Large intestine (tissue), 12 donors: ENCODE measurements at places on chromosomes 6 and 20.
A peak's percentile ranks its signal among the peaks of the same experiment; 100 is the strongest.

DNA sequence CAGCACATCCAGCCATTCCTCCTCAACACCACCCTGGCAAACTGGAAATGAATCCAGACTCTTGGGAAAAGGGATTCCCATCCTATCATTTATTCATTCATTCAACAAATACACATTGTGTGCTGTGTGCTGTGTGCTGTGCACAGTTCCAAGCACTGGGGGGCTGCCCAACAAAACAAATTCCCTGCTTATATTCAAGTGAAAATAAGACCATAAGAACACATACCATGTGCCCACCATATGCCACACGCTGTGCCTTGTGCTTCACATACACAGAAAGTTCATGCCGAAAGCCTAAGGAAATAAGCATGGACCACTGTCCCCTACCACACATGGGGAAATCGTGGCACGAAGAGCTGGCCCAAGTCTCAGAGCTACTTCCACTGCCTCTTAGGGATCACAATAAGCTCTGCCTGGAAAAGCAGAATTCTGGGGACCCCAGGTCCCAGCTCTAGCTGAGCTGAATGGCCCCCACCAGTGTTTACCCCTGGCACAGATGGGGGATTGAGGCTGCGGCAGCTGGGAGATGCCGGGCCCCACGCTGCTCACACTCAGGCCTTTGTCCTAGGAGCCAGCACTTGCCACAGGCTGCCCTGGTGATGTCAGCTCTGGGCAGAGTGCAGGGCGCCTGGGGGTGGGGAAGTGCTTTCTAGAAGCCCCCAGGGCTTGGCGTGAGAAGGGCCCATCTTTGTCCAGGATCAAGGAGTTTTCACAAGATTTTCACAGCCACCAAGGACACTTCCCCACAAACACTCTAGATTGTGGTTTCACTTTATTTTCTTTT, 99.6 kb downstream of the PREX1 start:
- no peak for DNase-seq

DNA sequence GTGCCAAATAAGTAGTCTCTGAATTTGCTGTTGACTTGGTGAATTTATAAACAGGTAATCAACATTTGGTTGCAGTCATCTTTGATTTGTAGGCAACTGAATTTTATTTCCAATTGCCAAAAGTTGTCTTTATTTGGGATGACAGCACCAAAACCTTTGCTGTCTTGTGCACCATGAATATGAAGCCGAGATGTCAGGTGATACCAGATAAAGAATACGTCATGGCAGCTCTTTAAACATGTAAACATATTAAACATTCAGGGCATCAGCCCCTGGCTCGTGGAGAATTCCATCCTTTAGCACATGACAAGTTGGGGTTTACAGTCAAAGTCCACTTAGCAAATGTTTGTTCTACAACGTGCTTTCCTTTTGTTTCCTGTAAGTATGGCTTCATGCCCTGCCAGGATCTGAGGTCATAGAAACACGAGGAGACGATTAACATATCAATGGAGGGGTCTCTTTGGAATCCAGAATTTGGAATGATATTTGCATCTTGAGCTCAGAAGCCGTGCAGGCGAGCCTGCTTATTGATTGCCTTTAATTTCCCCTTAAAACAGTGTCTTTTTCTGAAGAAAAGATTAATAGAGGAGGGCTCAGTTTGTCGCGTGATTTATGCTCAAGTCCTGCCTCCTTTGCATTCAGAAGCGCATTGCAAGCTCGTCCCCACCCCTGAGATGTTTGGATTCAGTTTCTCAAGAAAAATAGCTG, 170.2 kb upstream of the ZNF217 start:
- DNase-seq, result peak; percentile 93

- DNase-seq, result no peak
Measured at GRCh38 chr6:53735896-53736295, 58.9 kb upstream of the LRRC1 start.

DNA sequence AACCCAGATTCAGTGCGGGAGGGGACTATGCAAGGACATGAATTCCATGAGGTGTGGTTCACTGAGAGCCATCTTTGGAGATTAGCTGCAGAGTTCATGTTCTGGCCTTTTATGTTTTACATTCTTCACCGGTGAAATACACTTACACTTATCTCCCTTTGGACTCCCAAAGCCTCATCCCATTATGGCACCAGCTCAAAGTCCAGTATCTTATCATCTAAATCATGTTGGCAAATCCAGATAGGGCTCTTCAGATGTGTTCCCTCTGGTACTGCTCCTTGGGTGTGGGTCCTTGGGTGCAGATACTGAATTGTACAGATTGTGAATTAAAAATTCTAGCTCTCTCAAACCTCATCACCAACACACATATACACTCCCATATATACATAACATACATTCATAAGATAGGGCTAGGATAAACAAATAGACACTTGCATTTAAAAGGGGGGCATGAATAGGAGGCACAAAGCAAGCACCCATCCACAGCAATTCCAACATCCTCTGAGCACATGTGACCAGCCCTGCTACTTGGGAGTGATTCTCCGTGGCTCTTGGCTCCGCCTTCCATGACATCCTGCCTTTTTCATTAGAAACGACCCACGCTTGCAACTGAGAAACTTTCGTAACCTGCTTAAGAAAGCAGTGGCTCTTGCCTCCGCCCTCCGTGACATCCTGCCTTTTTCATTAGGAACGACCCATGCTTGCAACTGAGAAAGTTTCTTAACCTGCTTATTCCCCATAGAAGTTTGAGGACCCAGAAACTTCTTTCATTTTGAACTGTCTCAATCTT, 53.6 kb upstream of the LRRC1 start:
- peak; percentile 70 for DNase-seq

DNA sequence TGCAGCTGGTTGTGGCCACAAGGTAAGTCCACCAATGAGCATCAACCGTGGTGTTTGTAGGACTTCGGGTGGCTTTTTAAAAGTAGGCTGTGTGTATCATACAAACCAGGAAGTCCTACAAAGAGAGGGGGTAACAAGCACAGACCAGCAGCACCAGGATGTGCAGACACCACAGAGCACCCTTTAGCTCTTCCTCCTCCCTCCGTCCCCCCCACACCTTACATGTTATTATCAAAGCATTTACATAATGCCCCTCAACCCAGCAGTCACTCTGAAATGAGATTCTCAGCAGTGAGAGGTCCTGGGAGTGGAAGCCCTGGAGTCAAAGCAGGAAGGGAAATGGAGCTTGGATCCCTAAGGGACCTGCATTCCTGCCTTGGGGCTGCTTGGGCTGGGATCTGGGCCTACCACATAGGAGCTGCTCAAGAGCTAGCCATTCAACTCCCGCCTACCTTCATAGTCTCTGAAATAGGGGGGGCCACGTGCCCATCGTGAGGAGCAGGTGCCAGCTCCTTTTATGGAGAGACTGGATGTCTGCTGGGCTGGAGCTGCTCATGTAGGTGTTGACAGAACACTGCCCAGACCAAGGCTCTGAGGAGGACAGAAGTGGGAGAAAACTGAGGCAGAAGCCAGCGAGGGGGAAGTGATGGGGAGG, 90.6 kb downstream of the PSMB1 start:
- DNase-seq, result no peak

DNA sequence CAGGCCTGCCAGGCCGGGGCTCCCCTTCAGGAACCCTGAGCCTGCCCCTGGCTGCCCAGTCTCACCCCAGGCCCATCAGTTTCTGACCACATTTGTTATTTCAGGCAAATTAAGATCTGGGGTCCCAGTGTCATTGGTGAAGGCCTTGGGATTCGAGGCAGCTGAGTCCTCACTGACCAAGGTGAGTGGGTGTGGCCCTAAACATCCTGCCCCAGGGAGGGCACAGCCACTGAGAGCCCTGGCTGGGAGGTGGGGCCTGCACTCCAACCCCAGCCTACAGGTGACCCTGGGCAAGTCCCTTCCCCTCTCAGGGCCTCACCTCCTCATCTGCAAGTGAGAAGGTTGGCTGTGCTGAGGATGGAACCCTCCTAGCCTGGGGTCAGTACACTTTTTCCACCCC, 23.8 kb downstream of the BPIFB1 start:
- no peak for DNase-seq

DNA sequence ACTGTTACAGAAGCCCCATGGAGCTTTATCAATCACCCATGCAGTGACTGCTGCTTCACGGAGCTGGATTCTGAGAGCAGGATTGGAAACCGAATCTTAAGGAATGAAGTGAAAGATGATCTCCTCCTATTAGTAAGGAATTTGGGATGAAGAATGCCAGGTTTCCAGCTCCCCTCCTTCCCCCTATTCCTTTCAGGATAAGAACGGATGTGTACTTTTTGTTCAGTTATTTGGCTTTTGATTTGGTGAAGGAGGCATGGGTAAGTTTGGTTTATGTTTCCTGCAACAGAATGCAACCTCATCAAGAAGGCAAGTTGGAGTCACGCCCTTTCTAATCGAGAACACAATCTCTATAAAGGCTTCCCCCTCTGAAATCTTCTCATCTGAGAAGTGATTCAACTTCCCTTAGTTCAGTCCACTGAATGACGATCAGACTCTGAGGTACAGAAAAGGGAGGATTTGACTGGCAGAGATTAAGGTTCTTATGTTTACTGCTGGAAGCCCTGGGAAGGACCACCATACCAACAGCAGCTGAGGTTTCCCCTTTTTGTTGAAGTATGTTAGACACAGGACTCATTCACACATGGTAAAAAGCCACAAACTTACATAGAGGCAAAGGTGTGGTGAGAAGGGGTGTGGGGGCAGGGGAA, 5.5 kb downstream of the ELMO2 start:
- no peak for DNase-seq

DNA sequence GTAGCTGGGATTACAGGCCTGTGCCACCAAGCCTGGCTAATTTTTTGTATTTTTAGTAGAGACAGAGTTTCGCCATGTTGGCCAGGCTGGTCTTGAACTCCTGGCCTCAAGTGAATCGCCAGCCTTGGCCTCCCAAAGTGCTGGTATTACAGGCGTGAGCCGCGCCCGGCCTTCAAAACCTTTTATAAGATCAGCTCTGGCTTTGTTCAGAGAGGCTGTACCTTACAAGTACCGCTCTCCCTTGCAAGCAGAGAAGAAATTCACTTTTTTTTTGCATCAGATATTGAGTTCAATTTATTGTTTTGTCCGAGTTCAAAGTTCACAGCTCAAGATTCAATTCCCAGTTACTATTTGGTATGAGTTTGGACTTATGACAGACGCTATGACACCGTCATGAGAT, 1.9 kb upstream of the DNAAF9 start:
- no peak for DNase-seq

- DNase-seq, result no peak
Measured at GRCh38 chr6:56168596-56168995, 78.8 kb downstream of the COL21A1 start.

DNA sequence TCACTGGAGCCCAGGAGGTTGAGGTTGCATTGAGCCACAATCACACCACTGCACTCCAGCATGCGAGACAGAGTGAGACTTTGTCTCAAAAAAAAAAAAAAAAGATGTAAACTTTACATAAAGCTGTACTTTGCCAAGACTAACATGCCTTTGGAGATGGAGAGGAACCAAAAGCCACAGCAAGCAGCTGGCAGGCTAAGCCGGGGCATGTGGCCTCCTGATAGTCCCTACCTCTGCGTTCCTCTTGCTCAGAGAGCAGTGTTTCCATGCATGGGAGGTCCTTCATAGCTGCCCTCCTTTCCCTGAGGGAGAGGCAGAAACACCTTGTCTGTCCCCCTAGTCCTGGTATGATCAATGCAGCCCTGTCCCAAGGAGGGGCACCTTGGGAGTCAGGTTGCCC, 35.2 kb downstream of the SPATA2 start:
- DNase-seq, result no peak

DNA sequence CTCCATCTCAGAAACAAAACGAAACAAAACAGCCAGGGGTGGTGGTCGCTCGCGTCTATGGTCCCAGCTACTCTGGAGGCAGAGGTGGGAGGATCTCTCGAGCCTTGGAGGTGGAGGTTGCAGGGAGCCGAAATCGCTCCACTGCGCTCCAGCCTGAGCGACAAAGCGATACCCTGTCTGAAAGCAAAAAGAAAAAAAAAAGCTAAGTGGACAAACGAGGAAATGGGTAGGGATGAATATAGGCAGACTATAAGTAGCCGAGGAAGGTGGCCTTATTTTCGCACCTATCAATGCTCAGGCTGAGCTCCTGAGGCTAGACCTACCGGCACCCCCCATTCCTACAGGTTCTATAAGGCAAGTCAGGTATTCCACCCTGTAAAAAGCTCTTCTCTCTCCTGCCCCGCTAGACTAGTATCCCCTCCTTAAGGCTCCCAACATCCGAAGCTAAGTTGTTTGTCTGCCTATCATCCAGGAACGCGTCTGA, 650 bp upstream of the CASP8AP2 start:
- DNase-seq, result no peak

- DNase-seq, result no peak
Measured at GRCh38 chr6:79280756-79281155, 46.3 kb upstream of the HMGN3 start.

DNA sequence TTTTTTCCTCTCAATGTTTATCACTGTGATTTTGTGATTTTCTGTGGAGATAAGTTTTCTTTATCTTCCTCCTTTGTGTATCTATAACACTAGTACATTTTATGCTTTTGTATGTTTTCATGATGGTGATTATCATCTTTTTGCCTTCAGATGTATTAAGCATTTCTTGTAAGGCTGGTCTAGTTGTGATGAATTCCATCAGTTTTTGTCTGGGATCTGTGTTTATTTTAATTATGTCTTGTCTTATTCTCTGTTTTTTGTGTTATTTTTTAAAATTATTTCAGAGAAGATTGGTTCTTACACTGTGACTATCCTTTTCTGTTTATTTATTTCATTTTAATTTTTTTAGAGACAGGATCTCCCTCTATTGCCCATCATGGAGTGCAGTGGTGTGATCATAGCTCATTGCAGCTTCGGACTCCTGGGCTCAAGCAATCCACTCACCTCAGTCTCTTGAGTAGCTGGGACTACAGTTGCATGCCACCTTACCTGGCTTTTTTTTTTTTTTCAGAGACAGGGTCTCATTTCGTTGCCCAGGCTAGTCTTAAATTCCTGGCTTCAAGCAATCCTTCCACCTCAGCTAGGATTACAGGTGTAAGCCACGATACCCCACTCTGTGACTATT, 187.4 kb downstream of the SLC16A10 start:
- DNase-seq, result no peak

DNA sequence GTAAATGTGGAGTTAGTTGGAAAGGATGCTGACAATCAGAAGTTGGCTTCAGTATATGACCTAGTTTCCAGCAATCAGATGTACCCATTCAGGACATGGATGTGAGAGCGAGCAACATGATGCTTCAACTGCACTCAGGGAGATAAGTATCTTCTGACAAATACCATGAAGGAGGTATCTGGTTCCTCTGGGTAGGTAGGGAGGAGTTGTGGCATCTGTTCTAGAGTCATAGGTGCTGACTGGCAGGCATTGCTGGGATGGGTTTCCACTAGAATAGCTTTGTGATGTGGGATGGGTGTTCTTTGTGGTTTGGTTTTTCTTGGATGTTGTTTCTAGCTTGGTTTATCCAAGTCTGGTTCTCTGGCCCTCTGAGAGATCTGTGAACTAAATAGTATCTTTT, 3.9 kb upstream of the REV3L start:
- no peak for DNase-seq

- no peak for DNase-seq
Measured at GRCh38 chr6:11968241-11968806, 43.8 kb upstream of the HIVEP1 start.

DNA sequence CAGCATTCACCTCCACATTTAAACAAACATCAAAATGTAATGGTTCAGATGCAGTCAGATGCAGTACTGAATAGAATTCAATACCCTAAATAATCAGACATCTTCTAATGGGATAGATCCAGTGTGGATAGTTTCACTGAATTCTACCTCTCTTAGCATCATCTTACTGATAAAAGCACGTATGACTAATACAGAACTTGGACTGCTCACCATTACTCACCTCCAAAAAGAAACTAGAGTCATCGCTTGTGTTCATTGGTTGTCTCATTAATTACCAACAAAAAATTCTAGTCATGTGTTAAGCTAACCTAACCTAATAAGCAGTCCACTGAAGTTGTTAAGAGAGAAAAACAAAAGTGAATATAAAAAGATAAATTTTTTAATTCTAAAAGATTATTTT, 165.9 kb upstream of the IRAK1BP1 start:
- no peak for DNase-seq
